GM12878 (cell line): ENCODE measurements at places on chromosomes 3 and 15. TPM values are rescaled to one million over a fixed set of nuclear protein-coding genes. Genes with fewer than 3 reads are reported as not detected.

P3H2 gene
- 68.3 and 69.4 TPM in 2 replicates for total RNA-seq

FGF7 gene
- total RNA-seq: 0.05 and 0.08 TPM in 2 replicates

SCG3 gene
- not detected in 2 replicates for total RNA-seq

CATSPER2 gene
- 2.3 and 4.3 TPM in 2 replicates for total RNA-seq

TAMM41 gene
- total RNA-seq: 16.4 and 20.4 TPM in 2 replicates

DNA sequence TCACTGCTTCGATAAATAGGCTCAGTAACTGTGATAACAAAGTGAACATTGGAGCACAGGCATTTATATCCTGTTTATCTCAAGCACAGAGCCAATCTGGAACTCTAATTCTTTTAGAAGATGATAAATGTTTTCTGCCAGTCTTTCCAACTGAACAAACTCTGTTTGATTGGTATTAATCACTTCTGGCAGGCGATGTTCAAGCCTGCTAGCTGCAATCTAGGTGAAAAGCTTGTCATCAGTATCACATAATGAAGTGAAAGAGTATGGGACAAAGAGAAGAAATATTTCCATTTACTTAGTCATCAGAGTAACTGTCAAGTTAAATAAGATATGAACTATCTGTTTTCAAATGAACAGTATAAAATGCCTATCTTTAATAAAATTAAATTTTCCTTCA, 577.3 kb downstream of the VGLL3 start:
- DNase-seq: no peak

DNA sequence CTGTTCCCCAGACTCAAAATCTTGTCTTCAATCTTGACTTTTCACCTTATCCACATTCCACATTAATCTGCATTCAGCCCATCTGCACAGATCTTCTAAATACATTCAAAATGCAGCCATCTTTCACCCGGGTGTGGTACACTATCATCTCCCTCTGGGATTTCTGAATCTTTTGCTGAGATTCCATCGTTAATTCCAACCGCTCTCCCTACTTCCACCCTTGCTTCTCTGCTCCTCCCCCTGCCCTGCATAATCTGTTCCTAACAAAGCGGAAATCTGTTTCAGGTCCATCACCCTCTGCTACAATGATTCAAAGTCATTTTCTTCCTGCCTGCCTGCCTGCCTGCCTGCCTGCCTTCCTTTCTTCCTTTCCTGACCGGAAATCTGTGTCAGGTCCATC, 7.9 kb upstream of the GOLGA8B start:
- no peak for DNase-seq

DNA sequence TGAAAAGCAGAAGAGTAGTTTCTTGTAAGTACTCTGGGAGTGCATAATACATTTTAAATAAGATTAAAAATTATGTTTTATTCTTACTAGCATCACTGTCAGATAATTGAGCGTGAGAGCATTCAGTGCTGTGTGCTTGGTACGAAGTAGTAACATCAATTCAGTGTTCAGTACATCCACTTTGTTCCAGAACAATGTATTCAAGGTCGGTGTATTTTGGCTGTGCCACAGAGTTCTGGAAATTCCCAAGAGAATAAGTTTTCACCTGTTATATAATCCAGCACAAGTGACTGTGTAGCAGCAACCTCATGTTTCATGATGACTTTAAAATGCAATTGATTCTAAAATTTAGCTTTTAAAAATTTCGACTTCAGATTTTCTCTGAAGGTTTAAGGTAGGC, 130.6 kb downstream of the IGF1R start:
- no peak for DNase-seq

GRCh38 chr3:144351773-144352365, 380.2 kb downstream of the DIPK2A start:
- no peak for DNase-seq

GRCh38 chr15:52481915-52482314, 46.8 kb downstream of the MYO5A start:
- peak; percentile 81 for DNase-seq

DNA sequence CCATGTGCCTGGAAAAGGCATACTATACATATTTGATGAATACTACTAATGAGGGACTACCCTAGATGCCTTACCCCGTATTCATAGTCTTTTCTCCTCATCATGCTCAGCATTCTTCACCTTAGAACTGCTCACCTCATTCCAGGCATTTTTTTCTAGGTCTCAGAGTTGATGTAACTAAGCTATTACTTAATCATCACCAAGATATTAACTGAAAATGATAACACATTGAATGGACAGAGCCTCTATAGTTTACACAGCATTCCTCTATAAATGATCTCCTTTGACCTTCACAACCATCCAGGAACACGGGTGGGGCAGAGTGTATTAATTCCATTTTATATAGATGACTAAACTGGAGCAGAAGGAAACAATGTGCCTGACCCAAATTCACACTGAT, 174.1 kb upstream of the DPH6 start:
- no peak for DNase-seq
